Activated T-helper 1 cell treated with anti-CD3 and anti-CD28 coated beads, Interleukin-12 subunit alpha, Interleukin-12 subunit beta, Interleukin-2, Interleukin-4 antibody, amounts not matched to agents 30 ng/mL and 10 ng/mL and 1 ng/mL, durations not matched to agents 14 hours and 24 hours and 36 hours (primary cell): ENCODE measurements at places on chromosomes 2 and 18.

- DNase-seq: no peak
These were observed 13.3 kb downstream of the DAPL1 start for GRCh38 chr2:158808426-158808825.

GRCh38 chr2:206063635-206064034, 22.3 kb downstream of the INO80D start:
- DNase-seq: no peak

- DNase-seq: no peak
These were observed 208.0 kb downstream of the TPGS2 start for GRCh38 chr18:36620788-36621187.

DNA sequence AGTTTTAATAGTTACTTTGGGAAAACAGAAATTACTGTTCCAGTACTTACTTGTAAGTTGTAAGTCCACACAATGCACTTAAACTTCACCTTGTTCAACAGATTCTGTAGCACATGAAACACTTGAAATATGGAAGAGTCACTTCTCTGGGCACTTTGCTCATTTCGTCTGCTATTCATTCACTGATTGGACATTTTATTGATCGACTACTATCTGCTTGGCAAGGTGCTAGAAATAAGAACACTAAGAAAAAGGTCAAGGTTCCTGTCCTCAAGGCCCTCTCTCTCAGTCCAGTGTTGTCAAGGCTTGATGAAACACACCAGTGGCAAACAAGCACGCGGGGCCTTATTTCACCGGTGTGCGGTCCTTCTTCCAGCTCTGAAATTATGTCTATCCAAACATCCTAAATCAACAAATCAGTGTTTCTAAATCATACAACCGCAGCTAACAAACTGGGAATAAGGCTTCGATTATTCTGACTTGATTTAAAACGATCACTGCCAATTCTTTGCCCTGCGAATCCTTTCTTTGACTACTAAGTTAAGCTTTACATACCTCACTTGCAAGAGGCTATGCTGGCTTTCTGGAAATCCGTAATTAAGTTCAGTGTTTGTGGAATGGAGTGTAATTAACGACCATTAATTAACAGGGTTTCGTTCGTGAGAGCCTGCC, 780 bp upstream of the ITGAV start:
- DNase-seq: no peak

- no peak for DNase-seq
These were observed 7.7 kb downstream of the MAPRE3 start for GRCh38 chr2:26978061-26978596.

GRCh38 chr18:10526561-10526949, 728 bp downstream of the NAPG start:
- DNase-seq: no peak

DNA sequence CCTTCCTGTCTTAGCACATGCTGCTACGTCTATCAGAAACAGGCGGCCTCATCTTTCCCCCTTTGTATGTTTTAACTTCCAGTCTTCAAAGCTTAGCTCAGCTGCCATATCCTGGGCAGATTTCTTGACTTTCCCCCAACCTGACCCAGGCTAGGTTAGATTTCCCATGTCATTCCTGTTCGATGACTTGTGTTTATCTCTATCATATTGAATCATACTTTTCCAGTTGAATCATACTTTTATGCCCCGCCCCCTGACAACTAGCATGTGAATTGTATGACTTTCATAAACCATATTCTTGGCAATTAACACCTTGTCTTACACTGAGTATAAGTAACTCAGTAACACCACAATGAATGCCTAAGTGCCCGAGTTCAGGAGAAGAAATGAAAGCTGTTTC, 128.3 kb downstream of the CYRIA start:
- DNase-seq: no peak

- DNase-seq: no peak
These were observed 332.5 kb downstream of the PID1 start for GRCh38 chr2:228938629-228939028.

DNA sequence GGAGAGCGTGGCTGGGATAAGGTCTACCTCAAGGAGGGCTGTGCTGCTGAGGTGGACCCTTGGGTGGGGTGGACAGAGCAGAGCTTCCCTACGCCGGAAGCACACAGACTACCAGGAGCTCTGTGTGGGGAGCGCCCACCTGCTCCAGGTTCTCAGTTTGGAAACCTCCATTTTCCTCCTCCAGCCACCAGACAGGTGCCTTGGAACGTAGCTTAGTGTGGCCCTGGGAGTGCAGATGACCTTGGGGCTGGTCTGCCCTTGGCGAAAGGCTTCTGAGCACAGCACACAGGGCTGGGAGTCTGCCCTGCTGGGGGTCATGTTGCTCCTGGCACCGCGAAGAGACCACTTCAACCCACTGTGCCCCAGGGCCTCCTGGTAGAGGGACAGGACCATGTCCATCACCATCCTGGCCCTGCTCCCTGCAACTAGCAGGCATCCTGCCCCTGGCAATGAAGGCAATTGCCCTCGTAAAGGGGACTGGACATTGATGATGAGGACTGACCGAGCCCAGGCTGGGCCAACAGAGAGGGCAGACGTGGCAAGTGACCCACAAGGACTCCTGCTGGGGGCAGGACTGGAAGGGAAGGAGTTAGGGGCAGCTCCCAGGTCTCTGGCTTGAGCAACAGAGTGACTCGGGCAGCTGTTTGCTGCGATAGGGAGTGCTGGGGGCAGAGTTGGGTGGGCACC, 214.7 kb downstream of the CYP26B1 start:
- no peak for DNase-seq

GRCh38 chr2:14749884-14750283, 117.4 kb downstream of the LRATD1 start:
- no peak for DNase-seq

DNA sequence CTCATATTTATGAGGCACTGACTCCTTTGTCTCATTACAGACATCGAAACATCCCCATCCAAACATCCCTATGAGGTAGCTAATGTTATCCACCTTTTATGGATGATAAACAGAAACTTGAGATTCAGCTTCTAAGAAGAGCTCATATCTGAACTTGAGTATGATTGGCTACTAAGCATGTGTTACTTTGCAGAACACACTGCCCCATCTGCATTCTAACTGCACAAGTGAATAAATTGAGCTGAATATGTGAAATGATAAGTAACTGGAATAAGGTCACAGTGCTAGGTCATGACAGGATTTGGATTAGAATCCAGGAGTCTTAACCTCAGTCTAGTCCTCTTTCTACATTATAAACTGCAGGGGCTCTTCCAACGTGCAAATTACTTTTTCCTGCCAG, 172.7 kb downstream of the SETBP1 start:
- no peak for DNase-seq

GRCh38 chr18:50558948-50559751, 737 bp upstream of the MAPK4 start:
- DNase-seq: no peak

- no peak for DNase-seq
These were observed 282.9 kb upstream of the RGPD4 start for GRCh38 chr2:107543793-107544192.

- no peak for DNase-seq
These were observed 2.1 kb upstream of the GALNT3 start for GRCh38 chr2:165796129-165796528.

DNA sequence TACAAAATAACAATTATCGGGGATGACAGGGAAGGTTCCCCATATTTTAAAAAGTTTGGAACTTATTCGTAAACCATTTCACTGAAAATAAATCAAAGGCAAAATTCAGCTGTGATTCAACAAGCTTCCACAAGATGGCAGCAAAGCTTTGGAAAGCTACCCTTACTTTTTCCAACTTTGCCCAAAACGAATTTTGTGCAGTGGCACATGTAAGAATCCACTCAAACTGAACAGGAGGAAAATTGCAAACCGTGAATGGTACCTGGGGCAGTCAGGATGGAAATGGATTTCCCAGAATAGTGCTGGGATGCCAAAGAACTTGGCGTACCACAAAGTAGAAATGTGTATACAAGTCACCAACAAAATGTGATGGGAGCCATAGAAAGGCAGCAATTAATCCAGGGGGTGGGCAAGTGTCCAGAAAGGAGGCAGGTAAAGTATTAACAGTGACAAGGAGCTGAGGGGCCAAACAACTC, 10.7 kb downstream of the RPL31 start:
- DNase-seq: peak; percentile 19

DNA sequence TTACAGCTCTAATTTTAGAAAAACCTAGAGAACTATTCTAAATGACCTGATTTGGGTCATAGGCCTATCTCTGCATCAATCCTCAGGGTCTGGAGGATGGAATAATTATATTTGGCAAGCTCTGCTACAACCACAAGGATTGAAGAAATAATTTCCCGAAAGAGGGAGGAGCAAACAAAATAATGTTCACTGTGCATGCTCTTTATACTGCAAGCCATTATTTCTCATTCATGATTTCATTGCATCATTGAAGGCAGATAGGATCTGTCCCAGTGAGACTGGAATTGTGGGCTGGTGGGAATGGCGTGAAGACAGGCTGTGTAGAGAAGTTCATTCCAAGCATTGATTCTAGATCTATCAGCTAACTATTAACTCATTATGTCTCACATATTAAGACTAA, 12.7 kb upstream of the MAPRE2 start:
- DNase-seq: no peak

- no peak for DNase-seq
These were observed 65.2 kb downstream of the ZEB2 start for GRCh38 chr2:144454466-144455287.

- DNase-seq: no peak
These were observed 57.2 kb downstream of the CDC42EP3 start for GRCh38 chr2:37614061-37614738.

- DNase-seq: no peak
These were observed 24.2 kb upstream of the COX7A2L start for GRCh38 chr2:42385225-42385624.

GRCh38 chr2:110768591-110768990, 36.2 kb downstream of the ACOXL start:
- no peak for DNase-seq

DNA sequence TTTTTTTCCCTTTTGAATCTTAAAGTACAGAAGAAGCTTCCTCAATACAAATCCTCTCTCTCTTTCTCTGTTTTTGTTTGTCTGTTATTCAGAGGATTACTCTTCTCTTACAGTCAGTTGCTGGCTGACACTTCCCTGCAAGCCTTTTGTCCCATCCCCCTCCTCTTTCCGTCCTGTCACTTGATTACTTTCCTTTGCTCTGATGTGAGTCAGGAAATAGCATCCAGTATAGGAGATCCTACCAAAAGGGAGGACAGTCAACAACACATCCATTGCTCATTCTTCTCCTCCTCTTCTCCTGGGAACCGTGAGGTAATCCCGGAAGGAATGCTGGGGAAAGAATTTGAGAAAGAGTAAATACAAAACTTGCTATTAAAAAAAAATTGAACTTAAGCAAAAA, 79.3 kb upstream of the SCN7A start:
- no peak for DNase-seq

GRCh38 chr2:109347626-109348025, 218.6 kb downstream of the SH3RF3 start:
- no peak for DNase-seq

DNA sequence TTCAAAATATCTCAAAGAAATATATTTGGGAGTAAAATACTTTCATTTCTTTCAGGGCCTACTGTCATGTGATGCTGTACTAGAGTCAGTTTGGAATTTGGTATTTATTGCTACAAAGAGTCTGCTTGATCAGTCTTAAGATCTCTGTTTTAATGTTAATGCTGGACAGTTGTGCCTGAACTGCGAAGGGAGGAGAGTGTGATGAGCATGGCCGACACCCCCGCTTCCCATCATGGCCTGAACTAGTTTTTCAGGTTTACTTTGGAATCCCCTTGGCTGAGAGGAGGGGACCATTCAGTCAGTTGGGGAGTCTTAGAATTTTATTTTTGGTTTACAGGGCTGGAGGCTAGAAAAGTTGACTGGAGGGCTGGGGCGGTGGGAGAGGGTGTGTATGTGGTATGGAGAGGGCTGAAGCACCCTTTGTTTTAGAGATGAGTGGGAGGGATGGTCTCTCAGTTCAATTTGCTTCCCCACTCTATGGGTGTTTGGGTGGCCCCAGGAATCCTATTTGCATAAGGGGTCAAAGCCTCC, 20.9 kb upstream of the TEX44 start:
- no peak for DNase-seq

DNA sequence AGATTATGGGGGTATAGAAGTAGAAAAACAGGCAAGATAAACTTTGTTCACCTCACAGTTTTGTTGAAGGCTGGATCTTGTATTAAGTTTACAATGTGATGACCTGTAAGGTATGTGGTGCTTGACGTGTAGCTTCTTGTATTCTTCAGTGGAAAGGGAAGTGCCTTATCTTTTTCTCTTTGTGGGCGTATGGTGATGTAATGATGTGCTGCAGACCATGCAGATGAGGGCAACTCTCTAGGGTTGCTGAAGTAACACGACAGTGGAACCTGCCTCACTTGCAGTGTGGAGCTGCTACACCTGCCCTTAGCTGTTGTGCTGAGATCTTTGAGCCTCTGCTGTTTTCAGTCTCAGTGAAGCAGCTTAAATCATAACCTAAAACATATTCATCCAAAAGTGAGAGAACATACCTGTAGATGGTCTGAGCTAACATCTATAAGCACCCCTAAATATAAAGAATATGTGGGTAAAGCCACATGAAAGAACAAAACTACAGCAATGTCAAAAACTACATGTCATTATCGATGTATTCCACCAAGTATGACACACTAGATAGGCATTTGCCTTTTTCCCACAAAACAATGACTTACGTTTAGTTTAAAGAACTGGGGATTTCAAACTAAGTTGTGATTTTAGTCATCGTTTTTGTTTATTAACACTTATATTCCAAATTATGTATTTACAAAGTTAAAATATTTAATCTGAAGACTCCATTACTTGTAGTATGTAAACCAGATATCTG, 1144.1 kb downstream of the CNTNAP5 start:
- no peak for DNase-seq

DNA sequence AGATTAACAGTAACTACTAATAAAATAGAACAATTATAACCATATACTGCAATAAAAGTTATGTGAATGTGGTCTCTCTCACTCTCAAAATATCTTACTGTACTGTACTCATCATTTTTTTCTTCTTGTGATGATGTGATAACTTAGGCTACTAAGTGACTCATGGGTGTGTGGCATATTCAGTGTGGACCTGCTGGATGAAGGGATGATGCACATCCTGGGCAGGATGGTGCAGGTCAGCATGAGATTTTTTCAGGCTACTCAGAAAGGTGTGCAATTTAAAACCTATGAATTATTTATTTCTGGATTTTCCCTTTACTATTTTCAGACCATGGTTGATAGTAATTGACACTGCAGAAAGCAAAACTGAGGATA, 90.7 kb downstream of the NCKAP5 start:
- no peak for DNase-seq

- DNase-seq: no peak
These were observed 277.7 kb upstream of the PXDN start for GRCh38 chr2:2021995-2022394.
